ENCODE measurements at places on chromosomes 2 and 18. TPM values are rescaled to one million over a fixed set of nuclear protein-coding genes. Genes with fewer than 3 reads are reported as not detected.

DNA sequence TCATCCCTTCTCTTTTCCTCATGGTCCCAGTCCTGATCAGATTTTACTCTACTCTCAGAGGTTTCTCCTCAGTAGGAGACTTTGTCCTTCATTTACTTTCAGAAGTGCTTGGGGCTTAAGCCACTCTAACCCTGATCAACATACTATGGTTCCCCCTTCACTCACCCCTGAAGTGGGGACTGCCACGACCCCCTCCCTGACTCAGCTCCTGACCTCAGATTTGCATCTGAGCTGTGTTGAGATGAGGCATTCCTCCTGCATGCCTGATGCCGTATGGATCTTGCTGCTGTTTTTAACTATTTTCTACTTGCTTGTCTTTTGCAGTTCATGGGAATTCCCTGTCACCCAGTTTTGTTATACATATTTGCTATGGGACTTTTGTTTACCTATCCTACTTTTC is 306.7 kb upstream of the CHST9 start:
- no peak for DNase-seq

Gene C1QL2
- 0.03 TPM for polyA plus RNA-seq

DNA sequence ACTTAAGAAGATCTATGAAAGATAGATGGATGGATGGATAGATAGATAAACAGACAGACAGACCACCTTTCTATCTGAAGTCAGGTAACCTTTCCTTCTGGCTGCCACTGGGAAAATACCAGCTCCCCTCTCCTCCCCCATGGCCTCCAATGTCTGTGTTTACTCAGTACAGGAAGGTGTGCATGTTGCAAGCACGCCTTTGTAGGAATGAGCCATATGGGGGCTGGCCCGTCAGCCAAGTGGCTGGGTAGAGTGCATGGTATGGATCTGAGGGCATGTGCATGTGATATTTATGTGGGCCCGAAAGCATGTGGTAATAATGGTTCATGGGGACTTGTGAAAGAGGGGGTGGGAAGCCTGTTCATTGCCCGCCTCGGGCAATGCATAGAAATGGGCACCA is 109.2 kb upstream of the FZD7 start:
- no peak for DNase-seq

GRCh38 chr18:9386879-9387278 is 52.3 kb downstream of the TWSG1 start:
- no peak for DNase-seq

Gene NAT8
- polyA plus RNA-seq, result not detected

DNA sequence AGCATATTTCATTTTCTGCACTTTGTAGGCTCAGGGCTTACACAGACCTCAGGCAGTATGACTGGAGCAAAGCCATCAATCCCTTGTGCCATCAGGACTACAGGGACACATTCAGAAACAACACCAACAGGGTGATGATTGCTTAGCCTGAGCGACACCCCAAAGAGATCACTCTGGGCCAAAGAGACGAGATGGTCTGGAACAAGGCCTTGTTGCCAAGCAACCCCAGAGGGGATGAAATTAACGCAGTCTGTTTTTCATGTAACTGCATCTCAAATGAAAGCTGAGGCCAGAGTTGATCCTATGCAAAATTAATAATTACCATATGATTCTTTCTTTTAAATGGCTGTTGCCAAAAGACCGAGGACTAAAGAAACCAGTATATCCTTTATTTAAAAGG is 20.2 kb upstream of the B3GNT2 start:
- no peak for DNase-seq
